ENCODE measurements at places on chromosomes 12 and 14. TPM values are rescaled to one million over a fixed set of nuclear protein-coding genes. Genes with fewer than 3 reads are reported as not detected.

- DNase-seq: no peak
Measured at GRCh38 chr14:84584511-84584910, 945.4 kb upstream of the FLRT2 start.

The SMCO2 gene
- polyA plus RNA-seq: not detected

The TTC9 gene
- 5.8 TPM for polyA plus RNA-seq

GRCh38 chr14:24851837-24852236 is 198.1 kb downstream of the STXBP6 start:
- DNase-seq: no peak

DNA sequence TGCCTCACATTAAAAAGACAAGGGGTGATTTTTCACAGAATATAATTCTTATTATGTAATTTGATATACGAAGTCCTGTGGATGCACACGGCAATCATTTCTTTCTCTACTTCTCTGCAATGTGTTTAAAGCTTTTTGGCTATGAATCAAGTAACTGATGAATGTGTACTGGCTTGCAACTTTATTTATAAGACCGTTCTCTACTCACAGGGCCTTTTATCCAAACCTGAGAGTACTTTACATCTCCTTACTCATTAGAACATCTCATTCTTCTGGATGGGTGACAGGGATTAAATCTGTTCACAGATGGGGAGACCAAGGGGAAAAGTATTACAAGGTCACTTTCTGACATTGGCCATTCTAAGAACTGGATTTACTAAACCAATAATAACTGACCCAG is 215.8 kb upstream of the DIO2 start:
- DNase-seq: peak; percentile 29

The COCH gene
- polyA plus RNA-seq: not detected

- no peak for DNase-seq
Measured at GRCh38 chr12:47710278-47710677, 4.4 kb upstream of the RPAP3 start.

DNA sequence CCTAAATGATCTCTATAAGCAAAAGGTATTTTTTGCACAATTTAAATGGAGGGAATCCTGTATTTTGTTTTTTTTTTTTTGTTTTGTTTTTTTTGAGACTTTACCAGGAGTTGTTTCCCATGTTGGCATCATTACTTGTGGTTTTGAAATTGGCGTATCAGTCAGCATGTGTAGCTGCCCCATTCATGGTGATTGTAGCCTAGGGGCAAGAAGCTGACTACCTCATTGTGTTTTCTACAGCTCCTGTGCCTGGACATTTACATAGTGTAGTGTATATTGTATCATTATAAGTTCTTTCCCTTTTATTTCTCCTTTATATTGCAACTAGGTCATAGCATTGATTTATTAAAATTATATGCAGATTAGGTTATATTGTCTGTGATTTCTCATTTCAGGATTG is 24.5 kb downstream of the SAMD4A start:
- no peak for DNase-seq

DNA sequence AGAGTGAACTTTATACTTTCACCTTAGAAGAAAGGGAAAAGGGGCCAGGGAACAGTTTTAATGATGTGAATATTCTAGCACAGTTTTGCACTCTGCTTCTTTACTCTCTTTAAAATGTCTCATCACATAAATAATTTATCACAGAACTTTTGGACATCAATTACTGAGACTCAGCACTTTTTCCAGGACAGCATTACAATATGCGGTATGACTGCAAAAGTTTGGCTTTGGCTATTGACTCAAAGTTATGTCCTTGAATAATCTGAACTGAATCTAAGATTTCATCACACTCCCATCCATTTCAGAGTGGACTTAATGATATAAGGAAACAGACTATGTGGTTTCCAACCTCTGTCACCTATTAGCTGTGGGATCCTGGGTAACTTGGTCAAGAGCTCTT is 11.7 kb downstream of the CCER1 start:
- no peak for DNase-seq

DNA sequence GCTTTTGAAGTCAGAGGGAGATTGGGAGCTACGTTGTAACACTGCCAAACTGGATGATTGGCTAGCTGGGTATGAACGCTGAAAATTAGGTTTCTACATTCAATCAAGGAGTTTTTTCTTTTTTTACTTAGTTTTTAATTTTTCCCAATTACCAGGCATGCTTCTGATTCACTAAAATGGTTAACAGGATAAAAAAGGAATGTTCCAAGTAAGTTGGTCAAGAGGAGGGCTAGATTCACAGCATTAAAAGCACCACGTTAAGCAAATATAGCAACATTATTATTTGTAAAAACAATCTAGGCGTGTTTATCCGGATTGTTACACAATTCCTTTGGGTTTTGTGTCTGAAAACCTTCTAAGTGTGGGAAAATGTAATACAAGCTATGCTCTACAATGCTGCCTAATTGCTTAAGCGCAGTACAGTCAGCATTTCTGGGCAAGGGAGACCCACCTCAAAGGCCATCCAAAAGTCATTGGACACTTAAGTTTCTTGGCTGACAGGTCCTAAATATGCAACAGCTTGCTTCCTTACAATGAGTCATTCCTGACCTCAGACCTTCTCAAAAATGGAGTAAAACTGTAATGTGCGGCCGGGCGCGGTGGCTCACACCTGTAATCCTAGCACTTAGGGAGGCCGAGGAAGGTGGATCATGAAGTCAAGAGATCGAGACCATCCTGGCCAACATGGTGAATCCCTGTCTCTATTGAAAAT is 1.2 kb downstream of the RPLP0 start:
- DNase-seq: peak; percentile 31

GRCh38 chr12:28601570-28602058 is 411.4 kb downstream of the CCDC91 start:
- no peak for DNase-seq

DNA sequence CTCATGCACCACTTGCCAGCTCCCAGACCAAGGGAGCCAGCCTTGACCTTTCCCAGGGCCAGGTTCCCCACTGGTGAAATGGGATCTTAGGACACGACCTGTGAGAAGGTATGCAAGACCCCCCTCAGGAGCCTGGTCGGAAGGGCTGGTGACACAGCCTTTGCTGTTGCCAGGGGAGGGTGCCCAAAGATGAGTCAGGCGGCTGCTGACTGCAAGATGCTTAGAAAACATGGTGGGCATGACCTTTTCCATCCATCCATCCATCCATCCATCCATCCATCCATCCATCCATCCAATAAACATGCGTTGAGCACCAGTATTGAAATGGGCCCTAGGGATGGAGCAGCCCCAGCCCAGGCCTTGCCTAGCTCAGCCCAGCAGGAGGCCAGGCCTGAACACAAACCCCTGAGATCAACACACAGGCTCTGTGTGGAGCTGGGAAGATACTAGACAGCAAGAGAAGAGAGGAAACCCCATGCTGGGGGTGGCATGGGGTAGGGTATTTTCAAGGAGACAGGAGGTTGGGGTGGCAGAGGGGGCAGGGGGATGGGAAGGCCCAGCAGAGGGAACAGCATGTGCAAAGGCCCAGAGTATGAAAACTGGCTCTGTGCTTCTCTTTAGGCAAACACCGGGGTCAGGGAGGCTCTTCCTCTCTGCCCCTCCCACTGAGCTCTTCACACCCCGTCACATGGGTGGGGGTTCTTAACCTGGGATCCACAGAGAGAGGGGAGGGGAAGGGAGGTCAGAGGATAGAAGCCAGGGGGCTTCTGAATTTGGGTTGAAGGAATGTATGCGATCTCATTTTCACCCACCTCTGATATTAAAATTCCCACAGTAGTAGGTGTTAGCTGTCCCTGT is 26.2 kb upstream of the YY1 start:
- DNase-seq: no peak

DNA sequence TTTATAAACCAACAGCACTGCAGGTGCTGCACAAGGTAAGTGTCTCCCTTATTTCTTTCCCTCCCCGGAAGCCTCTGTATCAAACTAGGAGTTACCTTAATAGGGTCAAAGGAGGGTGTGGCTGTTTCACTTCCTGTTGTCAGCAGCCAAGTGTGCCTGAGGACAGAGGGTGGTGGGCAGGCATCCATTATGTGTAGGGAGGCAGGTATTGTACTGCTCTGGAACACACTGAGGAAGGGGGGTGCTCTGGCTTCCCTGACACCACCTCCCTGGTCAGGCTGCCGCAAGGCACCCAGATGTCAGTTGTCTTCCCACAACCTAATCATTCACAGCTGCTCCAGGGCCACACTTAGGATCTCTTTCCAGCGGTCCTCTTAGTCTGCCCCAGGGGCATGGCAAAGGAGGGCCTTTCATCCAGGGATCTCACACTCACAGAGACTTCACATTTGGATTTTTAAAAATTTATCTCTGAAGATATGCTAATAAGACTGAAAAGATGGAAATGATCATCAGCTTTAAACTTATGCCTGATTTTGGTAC is 132.0 kb upstream of the ARHGAP5 start:
- no peak for DNase-seq

DNA sequence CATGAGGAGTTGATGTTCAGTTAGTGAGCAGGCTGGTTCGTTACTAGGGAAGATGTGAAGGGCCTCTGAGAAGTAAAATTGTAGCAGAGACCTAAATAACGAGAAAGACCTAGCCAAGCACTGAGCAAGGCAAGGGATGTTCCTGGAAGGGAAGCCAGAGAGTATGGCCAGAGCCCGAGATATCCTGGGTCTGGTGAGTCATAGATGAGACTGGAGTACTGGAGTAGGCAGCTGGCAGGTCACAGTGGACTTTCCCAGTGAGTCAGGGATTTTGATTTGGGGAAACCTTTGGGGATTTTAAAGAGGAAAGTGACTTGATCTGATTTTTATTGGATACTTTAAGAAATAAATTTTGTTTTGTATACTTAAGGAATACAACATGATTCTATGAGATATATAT is 369.0 kb downstream of the DIO2 start:
- DNase-seq: no peak

The PPM1H gene
- polyA plus RNA-seq: 3.3 TPM

- no peak for DNase-seq
Measured at GRCh38 chr14:29893989-29894388, 33.7 kb downstream of the PRKD1 start.

The GSC gene
- 0.96 TPM for polyA plus RNA-seq

GRCh38 chr12:60180298-60180697 is 584.5 kb downstream of the SLC16A7 start:
- no peak for DNase-seq

- DNase-seq: no peak
Measured at GRCh38 chr14:75877292-75877691, 104.5 kb downstream of the TGFB3 start.

The CISTR gene
- polyA plus RNA-seq: not detected

DNA sequence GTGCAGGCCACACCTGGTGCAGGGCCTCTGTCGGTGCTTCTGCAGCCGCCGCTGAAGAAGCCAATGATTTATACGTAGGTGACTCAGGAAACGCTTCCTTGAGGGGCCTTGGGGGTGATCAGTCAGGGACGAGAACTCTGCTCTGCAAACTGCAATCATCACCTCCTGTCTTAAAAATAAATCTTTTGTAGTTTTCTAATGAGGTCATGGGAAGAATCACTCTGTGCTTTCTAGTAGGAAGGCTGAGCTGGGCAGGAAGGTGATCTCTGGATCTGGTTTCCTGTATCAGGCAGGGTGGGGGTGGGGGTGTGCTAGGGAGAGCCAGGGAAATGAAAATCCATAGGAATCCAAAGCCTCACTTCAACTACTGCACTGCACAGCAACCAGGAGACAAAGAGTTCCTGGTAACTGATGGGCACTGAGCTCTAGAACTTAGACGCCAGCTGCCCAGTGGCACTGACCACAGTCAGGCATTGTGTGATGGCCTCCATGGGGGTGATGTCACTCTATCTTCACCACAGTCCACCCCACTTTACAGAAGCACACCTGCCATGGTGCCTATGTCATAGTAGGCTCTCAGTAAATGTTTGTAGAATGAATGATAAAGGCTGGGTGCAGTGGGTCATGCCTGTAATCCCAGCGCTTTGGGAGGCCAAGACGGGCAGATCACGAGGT is 292.4 kb upstream of the PWP1 start:
- no peak for DNase-seq

GRCh38 chr12:77429426-77429825 is 364.1 kb upstream of the E2F7 start:
- peak; percentile 24 for DNase-seq

DNA sequence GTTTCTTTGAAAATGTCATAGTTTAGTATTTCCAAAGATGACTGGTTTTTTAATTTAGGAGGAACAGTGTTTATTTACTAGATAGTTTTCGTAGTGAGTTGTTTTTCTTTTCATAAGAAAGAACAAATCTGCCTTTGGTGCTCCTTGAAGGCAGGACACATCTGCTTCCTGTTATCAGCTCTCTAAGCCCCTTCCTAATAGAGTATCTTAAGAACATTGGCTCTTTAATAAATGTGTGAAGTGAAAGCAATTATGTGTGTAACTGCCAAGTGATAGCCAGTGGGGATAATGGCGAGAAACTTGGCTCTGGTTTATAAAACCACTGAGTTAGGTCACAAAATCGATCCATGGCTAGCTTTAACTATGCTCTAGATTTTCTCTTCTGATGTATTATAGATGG is 23.5 kb upstream of the PPFIBP1 start:
- DNase-seq: no peak

The MIP gene
- polyA plus RNA-seq: not detected

- no peak for DNase-seq
Measured at GRCh38 chr12:79707830-79708229, 17.1 kb upstream of the PAWR start.

DNA sequence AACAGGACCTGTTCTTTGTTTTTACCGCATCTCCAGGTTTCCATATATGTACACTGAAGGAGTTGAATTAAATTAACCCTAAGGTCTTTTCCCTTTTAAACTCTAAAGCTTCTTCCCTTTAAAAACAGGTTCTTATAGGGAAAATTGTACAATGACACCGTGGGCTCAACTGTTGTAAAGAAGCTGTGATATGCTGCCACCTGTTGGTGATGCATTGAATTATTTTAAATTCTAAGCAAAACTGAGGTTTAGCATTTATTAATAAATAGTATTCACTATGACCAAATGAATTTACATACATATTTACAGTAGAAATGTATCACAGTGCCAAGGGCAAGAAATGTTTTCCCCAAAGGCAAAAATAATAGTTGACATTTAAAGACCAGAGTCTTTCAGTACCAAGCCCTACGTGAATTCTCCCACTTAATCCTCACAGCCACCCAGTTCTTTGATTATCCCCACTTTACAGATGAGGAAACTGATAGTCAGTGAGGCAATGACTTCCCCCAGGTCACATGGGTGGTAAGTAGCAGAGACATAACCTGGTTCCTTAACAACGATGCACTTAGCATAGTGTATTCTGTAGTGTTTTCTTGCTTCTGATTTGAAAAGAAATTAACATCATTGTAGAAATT is 35.7 kb upstream of the TMEM263 start:
- peak; percentile 57 for DNase-seq

The SLC38A4 gene
- 10.3 TPM for polyA plus RNA-seq

Data from muscle of arm (tissue), 14 donors.